ENCODE measurements at places on chromosomes 11 and 22.

GRCh38 chr11:10076458-10077141 lies 217.4 kb downstream of the SBF2 start:
- DNase-seq, result no peak

DNA sequence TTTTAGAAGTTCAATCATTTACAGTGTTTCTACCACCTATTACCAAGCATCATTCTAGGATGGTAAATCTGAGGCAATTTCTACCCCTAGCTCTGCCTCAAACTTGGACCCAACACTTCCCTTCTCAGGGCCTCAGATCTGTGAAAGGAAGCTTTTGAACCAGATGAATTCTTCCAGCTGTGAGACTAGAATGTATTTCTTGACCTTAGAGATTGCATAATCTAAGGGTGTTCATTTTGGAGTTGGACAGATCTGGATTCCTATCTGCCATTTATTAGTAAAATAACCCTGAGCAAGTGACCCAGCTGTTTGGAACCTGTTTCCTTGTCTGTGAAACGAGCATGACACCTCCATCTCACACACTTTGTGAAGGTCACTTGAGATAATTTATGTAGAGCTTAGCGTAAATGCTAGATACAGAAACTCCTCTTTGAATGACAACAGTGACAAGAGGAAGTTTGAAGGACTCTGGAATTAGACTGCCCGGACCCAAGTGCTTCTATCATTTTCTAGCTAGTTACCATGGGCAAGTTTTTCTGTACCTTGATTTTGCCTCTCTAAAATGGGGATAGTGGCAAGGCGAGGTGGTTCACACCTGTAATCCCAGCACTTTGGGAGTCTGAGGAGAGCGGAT lies 3.8 kb upstream of the INTS5 start:
- no peak for DNase-seq

DNA sequence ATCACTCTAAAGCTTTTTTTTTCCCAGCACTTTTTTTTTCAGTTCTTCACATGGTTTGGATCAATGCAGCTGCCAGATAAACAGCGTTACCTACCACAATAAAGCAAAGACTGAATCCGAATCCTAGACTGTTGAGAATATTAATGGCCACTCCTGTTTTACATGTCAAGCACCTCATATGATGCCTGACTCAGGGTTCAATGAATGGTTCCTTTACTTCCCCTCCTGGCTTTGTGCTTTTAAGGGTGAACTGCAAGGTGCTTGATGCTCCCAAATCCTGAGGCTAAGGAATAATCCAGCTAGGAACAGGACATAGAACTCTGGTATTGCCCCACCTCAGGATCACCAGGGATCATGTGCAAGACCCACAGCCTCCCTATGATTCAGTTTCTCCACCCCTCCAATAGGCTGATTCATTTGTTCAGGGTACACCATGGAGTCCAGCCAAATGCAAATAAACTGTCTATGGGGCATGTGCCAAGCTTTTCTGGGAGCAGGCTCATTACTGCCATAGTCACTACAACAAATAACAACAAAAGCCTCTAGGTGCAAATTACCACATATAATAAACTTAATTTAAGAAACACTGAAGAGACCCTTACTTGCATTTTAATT lies 104.3 kb downstream of the GAB2 start:
- DNase-seq, result no peak

GRCh38 chr22:39130152-39130704 lies 22.3 kb downstream of the CBX7 start:
- DNase-seq, result no peak

- no peak for DNase-seq
Measured at GRCh38 chr22:44711241-44711560, 9.2 kb downstream of the PRR5 start.

GRCh38 chr11:34492806-34493414 lies 20.7 kb downstream of the ELF5 start:
- DNase-seq, result peak; percentile 17

Data from activated CD4-positive, CD25-positive, alpha-beta regulatory T cell (primary cell).